ENCODE measurements at places on chromosomes 7 and 10.
A peak's percentile ranks its signal among the peaks of the same experiment; 100 is the strongest.

DNA sequence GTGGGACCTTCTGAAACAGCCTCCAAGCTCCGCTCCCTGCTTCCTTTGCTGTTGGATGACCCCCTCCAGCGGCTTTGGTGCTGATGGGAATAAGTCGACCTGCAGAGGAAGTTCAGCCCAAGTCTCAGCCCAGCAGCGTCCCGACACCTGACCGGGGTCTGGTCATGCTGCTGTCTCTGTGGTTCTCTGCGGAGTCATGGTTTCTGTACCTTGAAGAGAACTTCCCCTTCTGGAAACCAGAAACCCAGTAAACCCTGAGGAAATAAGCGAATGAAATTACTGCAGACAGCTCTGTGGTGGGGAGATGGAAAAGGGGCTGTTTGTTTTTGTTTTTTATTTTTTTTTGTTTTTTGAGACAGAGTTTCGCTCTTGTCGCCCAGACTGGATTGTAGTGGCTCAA, 18.3 kb upstream of the ZNF12 start:
- DNase-seq: no peak

DNA sequence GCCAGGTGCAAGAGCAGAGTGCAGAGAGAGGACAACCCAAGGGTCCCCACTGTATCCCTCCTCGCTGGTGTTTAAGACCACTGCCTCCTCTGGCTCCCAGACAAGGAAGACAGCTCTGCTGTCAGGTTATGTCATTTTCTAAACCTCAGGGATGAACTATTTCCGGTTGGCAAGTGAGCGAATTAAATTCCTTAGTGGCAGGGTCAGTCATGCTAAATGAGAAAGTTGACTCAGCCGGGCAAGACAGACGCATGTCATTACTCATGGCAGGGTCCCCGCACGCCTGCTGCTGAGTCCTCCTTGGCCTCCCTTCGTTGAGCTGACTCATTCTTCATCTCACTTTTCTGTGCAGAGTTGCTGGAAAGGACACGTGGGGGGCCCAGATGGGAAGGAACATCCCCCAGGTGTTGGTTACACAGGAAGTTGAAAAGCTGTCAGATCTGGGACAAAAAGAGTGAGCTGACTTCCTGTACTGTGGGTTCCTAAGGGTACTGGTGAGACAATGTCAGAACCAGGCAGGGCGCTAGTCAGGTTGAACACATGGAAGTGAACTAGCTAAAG, 47.1 kb upstream of the UCN3 start:
- DNase-seq: no peak

DNA sequence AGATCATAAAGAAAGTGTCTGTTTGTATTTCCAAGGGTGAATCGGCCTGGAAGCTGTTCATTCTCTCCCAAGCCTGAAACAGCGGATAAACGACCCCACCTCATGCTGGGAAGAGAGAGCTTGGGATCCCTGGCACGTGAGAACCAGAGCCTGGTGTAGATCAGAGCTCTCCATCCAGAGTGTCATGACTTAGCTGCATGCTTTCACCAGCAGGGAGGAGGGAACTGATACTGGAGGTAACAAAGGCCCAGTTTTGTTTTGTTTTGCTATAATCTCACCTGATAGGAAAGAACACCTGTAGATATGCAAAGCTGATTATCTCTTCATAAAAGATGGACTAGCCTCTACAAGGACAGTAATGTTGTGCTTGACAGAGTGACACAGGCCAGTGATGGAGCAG, 236.6 kb downstream of the POM121L12 start:
- DNase-seq: no peak

DNA sequence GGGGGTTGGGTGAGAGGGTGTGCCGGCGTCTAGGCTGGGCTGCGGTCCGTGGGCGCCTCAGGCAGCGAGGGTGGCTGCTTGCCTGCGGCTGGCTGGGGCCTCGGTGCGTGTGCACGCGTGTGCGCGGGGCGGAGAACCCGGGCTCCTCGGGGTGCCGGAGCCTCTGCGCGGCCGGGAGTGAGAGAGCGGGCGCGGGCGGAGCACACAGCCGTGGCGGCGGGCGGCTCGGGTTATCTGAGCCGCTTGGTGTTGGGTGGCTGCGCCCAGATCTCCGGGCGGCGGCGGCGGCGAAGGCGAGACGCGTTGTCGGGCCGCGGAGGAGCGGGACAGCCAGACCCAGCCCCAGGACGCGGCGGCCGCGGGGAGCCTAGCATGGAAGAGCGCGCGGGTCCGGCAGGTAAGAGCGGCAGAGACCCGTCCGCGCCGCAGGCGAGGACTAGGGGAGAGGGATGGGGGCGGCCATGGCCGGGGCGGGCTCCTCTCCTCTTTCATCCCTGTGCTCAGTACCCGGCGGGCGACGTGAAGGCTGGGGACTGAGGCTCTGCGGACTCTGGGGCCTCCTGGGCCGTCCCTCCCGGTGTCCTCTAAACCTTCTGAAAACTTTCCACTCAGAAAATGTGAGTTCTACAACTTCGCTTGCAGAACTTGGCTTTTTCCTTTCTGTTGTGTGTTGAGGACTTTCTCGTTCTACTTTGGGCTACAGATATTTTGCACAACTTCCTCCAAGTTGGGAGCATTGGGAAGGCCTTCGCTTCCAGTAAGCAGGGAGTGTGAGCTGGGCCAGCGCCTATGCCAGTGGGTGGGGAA, 9.8 kb upstream of the PAX2 start:
- no peak for DNase-seq

GRCh38 chr10:27568196-27569175, 64.4 kb downstream of the RAB18 start:
- DNase-seq: no peak

GRCh38 chr10:7485799-7486198, 75.0 kb upstream of the SFMBT2 start:
- no peak for DNase-seq

GRCh38 chr7:1130021-1130990, 29.7 kb downstream of the ZFAND2A start:
- DNase-seq: no peak

GRCh38 chr7:158783595-158783994, 45.7 kb downstream of the ESYT2 start:
- DNase-seq: no peak

DNA sequence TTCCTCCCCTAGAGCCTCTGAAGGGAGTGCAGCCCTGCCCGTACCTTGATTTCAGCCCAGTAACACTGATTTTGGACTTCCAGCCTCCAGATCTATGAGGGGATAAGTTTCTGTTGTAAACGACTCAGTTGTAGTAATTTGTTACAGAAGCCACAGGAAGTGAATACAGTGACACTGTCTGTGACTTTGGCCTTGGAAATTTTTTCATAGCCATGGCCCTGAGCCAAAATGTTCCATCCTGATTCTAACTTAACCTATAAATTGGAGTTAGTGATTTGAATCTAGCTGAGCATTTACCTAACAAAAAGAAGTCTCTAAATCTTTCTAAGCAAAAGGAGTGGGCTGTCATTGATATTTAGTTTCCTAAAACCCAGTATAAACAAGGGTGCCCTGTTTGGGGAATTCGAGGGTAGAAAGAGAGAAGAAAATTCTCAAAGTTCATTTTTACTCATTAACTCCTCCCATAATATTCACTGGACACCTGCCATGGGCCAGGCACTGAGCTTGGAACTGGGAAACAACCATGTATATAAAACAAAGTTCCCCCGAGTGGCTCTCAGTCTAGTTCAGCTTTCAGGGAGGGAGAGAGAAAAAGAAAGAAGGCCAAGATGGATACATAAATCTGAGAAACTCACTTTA, 162.3 kb downstream of the SKIDA1 start:
- DNase-seq: no peak

GRCh38 chr10:34241226-34242000, 573.7 kb downstream of the PARD3 start:
- DNase-seq: no peak

DNA sequence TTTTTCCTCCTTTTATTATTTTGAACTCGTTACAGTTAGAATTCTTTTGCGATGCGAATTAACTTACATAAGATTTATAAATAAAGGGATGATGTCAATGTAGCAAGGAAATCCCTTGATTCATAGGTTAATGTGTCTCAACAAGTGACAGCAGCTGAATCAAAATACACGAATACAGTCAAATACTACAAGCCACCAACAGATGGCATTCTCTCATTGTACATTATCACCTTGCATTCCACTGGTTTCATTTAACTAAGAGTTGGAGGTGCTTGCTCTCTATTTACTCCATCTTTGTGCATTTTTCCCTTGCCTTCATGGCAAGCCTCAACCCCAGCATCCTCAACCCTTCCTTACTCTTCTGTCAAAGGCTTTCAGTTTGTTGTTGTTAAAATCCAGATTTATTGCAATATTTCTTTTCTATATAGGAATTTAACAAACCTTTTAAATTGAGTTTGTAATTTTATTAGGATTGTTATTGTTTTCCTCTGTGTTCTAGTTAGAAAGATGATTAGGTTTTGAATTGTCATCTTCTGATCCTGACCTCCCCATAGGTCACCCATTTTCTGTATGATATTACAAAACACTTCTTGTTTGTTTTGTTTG, 78.3 kb downstream of the SLC25A40 start:
- DNase-seq: no peak

- DNase-seq: peak; percentile 35
These were observed 25.9 kb upstream of the FAM20C start for GRCh38 chr7:166338-167060.

GRCh38 chr10:520402-520787, 169.1 kb downstream of the DIP2C start:
- no peak for DNase-seq

- no peak for DNase-seq
These were observed 215.7 kb downstream of the SNX10 start for GRCh38 chr7:26507108-26507987.

DNA sequence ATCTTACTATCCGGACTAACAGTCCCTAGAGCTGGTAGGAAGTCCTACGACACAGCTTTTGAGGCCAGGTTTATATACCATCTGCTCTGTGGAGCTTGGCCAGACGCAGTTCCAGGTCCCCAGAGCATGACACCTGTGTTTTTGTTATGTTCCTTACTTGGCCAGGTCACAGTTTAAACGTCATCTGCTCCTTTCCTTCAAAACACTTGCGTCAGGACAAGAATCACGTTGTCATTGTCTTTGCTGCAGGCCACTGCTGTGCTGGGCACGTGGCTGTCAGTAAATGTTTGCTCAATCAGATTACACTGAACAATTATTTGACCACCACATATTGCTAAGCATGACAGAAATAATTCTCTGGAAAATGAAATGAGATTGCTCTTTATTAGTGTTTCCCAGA, 23.9 kb downstream of the SLC18A2 start:
- DNase-seq: no peak

- no peak for DNase-seq
These were observed 27.9 kb downstream of the FOXL3 start for GRCh38 chr7:317643-318405.

DNA sequence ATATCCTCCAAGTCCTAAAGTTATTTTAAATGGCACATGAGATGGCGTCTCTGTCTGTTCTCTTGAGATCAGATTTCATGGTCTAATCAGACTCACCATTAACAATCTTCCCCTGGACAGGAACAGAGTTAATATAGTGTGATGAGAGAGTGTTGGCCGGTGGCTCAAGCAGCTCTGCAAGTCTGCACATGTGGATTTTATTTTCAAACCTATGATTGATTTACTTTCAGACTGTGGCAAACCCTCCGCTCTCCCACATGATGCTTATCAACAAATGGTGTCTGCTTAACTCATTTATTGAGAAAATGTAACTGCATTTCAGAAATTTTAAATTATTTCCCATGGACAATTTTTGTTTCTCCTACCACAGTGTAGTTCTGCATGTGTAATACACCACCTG, 46.5 kb upstream of the HGF start:
- no peak for DNase-seq

DNA sequence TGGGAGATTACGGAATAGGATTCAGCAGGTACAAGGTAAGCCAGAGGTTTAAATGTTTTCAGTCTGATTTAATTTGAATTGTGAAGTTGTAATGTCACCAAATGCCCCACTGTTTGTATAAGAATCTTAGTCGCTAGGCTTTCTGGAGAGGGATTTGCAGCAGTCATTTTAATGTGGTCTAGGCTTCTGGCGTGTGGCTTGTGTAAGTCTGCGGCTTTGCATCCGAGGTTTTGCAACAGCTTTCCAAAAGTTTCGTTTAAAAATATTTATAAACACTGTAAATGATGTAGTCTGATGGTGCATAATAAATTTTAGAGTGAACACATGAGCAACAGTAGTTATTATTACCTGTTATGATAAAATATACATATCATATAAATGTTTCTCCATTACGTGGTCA, 26.1 kb upstream of the BHLHA15 start:
- no peak for DNase-seq

GRCh38 chr7:155665957-155666287, 21.5 kb downstream of the RBM33 start:
- no peak for DNase-seq

- DNase-seq: no peak
These were observed 227.2 kb downstream of the RELN start for GRCh38 chr7:103762065-103762760.

DNA sequence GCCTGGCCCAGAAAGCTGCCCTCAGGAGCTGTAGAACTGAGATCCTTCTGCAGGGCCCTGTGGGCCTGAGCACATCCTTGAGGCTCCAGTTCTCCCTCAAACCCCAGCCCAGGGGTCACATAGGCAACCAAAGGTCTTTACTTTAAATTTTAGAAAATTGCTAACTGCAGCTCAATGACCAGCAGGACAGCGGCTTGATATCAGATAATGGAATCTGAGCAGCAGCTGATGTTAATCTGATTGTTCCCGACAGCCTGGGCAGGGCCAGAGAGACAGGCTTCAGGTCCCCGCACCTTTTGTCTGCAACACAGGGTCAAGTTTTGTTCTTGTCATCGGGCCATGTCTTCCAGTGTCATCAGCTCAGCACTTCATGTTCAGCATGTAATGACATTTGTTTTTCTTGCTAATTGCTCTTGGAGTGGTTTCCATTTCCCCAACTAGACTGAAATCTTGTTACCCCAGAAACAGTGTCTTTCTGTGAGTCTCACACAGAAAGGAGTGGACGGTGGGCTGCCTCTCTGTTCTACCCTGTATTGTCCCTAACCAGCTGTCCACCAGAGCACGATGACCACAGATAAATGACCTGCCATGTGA, 91.0 kb downstream of the PAXIP1 start:
- no peak for DNase-seq

- no peak for DNase-seq
These were observed 12.2 kb downstream of the TLX1 start for GRCh38 chr10:101143345-101143630.

DNA sequence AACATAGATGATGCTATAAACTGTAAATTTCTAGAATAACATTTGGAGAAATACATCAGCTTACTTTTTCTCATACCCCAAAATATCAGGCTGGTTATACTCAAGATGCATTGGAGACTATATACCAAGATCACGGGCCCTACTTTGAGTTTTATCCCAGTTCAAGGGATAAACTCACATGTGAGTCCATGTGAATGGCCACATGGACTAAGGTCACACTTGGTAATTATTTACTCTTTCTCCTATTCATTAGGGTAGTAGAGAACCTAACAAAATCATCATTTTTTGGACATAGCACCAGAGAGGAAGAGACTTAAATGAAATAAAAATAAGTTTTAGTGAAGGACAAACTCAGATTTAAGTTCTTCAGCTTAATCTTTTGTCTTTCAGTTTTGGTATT, 93.1 kb upstream of the GATAD1 start:
- no peak for DNase-seq

DNA sequence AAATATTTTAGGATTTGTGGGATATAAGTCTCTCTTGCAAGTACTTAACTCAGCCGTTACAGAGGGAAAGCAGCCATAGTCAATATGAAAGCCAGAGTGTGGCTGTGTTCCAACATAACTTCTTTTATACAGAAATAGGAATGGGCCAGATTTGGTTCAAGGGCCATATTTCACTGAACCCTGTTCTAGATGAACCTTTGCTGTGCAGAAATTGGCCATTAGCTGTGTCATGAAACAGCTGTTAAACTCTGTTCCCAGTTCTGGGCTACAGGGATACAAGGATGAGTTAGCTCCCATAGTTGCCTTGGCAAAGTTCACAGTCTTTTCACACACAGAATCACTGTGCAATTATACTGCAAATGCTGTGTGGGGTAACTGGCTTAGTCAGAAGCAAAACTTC, 213.9 kb upstream of the LRRN3 start:
- DNase-seq: no peak
